Stimulated activated CD8-positive, alpha-beta memory T cell treated with anti-CD3 and anti-CD28 coated beads, Interleukin-4, amount 100 ng/mL, for 4 hours (primary cell): ENCODE measurements at places on chromosomes 12 and 14.

GRCh38 chr12:103855036-103855712 lies 14.1 kb upstream of the NT5DC3 start:
- no peak for DNase-seq

GRCh38 chr14:55964821-55965220 lies 153.4 kb upstream of the PELI2 start:
- no peak for DNase-seq

DNA sequence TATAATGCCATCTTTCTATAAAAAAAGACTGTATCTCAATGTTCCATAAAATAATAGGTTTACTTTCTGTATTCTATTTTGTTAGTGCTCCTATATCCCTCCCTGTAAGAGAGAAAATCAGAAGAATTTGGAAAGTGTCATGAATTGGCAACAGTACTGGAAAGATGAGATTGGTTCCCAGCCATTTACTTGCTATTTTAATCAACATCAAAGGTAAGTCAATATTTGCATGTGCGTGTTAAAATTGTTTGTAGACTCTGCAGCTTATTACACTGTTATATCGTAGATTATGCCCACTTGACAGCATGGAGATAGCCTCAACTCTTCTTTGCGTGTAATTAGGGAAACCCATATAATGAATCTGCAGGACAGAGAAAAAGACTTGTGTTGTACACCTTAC lies 34.0 kb downstream of the KCNMB4 start:
- no peak for DNase-seq

DNA sequence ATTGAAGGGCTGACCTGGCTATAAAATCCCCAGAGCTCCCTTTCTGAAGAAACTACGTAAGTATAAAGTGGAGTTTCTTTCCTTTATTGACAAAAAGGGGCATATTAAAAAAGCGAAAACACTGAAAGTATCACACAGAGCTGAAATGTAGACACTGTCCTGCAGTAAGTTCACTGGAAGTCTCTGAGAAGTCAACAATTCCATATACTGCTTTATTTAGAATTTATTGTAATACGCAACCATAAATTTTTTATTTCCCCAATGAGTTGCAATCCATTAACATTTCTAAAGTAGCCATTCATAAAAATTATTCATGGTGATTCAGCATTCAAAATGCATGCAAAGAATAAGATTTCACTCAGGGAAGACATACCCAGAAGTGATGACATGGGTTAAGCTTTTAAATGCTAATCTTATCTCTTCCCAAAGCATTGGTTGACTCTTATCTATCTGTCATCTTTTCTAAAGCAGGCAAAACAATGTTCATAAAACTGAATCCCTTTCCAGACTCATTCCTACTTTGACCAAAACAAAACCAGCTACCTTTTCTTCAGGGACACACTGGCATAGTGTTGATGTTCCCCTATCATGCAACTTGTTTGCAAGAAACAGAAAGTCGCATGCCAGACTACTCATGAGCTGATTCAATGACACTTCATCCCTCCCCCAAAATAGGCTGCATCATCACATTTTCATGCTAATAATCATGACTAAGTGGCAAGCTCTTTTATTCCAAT lies 17.3 kb downstream of the KITLG start:
- DNase-seq, result no peak

DNA sequence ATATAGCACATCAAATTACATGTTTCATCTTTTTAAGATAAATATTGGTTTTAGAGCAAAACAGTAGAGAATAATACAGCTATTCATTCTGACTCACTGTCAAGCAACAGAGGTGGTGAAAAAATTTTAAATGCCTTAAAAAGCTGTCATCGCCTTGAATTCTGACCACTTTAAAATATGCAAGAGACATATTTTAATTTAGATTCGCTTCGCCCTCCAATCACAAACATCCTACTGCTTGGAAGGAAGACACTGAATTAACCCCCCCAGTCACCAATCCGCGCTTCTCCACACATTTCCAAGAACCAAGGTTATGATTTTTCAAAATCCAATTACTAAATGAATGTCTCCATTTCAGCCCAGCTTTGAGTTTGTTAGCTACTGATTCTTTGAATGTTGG lies 112.4 kb downstream of the TMEM132D start:
- no peak for DNase-seq
